ENCODE measurements at places on chromosomes 13 and 19.

- DNase-seq: no peak
These were observed 107.2 kb downstream of the FNDC3A start for GRCh38 chr13:49082653-49083536.

DNA sequence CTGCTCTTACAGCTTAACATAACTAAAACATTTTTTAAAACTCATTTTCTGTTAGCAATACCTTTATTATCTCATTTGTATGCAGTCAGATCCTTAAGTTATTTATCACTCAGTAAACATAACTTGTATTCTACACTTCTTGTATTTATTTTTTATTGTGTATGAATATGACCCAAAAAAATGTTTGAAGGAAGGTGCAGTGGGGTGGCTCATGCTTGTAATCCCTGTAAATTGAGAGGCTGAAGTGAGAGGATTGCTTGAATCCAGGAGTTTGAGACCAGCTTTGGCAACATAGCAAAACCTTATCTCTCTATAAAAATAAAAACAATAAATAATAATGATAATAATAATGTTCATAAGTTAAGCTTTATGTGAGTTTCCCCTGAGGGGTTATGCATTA, 1004.8 kb downstream of the SLITRK5 start:
- no peak for DNase-seq

DNA sequence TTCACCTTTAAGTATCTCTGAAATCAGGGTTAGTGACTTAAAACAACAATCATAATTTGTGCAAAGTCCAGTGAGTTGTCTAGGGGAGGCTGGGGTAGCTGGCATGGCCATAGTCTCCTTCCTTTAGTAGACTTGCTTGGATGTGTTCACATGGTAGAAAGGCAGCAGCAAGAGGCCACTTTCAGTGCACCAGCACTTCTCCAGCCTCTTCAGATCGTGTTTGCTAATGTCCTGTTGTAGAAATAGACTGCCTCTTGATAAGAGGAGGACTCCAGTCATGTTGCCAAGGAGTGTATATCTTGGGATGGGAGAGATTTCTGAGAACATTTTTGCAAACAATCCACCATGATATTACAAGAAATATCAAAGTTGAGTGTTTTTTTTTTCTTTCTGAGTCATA, 22.9 kb downstream of the WDFY2 start:
- DNase-seq: peak; percentile 29

DNA sequence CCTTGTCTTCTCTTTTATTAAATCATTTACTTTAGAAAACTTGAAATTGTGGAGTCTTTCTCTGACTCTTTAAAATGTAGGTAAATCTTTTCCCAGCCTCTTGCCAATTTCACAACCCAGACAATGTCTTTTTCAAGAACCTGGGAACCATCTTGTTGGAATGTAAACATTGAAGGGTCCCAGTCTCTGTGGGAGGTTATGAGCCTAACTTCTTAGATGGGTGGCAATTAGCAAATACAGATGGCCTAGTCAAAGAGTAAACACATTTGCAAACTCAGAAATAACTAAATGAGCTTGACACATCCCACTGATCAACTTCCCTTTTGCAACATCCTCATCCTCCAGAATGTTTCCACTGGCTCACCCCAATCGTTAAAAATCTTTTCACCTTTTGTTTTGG, 721.0 kb downstream of the PCDH9 start:
- DNase-seq: no peak

DNA sequence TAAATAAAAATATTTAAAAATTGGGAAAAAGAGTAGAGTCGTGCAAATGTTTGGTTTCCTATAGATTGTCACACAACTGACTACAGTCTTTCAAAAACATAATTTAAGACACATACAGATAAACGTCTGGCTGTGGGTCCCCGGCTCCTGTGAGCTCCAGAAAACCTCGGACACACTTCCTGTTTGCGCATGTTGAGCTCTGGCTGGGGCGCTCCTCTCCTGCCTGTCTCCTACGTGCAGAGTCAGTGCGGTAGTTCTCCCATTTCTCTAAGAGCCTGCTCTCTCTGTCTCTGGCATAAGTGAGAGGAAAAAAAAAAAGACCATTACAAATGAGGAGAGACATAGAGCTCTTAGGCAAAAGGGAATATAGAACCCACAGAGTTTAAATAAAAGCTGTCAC, 128.2 kb upstream of the OBI1 start:
- DNase-seq: peak; percentile 80

DNA sequence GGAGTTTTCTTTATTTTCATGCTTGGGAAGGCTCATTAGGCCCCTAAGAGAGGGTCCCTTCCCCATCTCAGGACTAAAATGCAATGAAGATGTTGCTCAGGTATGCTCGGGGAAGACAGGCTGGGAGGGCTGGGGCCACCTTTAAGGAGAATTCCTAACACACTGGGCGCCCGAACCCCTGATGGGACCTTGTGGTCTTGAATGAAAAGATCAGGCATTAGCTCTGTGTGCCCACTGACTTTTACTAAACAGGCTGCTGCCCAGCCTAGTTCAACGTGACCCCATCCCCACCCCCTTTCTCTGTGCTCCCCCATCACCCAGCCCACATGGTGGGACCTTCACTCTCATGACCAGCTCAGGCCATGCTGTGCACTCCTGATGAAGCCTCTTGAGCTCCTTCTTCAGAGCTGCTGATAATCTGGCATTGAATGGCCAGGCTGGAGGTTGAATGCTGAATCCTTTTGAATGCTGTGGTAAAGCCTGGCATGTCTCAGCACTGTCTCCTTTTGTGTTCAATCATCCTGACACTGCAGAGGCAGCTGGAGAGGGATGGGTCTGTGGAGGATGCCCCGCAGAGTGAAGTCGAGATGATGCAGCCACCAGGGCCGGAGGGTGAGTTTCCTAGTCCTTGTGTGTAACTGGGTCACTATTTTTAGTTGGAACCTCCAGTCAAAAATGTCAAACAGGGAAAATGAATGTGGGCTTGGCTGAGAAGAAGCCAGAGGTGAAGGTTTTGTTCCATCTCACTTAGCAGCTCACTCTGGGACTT, 209.1 kb downstream of the UQCRFS1 start:
- no peak for DNase-seq

GRCh38 chr13:114038211-114038613, 64.3 kb upstream of the C13orf46 start:
- DNase-seq: no peak

DNA sequence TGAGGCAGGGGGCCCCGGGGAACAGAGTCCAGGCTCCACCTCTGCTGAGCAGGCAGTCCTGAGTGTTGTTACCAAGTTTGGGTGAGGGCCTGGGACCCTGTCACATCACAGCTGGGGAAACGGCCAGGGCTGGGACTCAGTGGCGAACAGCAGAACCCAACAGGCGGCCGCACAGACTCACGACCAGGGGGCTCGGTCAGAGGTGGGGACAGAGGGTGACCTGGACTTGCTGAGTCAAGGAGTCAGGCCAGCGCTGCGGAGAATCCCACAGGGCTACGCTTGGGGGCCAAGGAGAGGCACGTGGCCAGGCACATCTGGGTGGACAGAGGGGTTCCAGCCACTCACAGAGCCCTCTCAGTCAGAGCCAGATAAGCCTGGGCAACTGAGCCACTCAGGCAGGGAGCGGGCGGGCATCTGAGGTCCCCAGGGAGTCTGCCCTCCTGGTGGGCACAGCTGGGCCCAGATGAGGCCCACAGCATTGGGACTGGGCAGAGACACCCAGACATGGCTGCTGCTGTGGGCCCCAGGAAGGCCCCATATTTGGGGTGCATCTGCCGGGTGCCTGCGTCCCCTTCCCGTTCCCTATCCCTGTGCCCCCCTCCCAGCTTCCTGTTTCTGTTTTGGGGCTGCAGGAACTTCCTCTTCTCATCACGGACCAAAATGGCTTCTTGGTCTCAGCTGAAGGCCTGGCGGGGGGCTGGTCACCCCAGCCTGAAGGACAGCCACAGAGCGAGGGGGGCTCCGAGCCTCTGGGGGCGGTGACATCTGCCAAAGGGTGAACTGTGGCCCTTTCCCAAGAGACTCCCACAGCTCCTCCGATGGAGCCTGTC, 34.0 kb downstream of the CEBPA start:
- DNase-seq: no peak

- DNase-seq: no peak
These were observed 13.3 kb upstream of the CACNG6 start for GRCh38 chr19:53977991-53978731.

GRCh38 chr13:61765181-61765742, 349.6 kb upstream of the PCDH20 start:
- DNase-seq: no peak

- DNase-seq: no peak
These were observed 85.2 kb upstream of the USP29 start for GRCh38 chr19:57034544-57034943.

DNA sequence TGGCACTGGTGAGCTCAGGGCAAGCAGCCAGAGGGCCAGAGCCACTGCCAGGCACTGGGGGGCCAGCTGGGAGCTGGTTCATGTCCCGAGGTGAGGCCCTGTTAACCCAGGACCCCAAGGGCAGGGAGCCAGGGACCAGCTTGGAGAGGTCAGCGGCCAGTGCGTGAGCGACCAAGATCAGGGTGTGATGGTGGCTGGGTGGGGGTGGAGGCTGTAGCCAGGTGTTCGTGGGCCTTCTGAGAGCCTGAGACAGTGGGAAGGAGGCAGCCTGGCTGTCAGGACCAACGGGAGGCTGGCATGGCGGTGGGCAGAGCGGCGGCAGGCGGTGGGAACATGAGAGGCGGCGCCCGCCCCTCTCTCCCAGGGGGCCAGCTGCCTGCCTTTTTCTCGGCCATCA, 8.1 kb upstream of the KPTN start:
- no peak for DNase-seq

- peak; percentile 2 for DNase-seq
These were observed 53.6 kb downstream of the XPO4 start for GRCh38 chr13:20848944-20849343.

GRCh38 chr19:33840382-33840781, 43.7 kb downstream of the KCTD15 start:
- no peak for DNase-seq

DNA sequence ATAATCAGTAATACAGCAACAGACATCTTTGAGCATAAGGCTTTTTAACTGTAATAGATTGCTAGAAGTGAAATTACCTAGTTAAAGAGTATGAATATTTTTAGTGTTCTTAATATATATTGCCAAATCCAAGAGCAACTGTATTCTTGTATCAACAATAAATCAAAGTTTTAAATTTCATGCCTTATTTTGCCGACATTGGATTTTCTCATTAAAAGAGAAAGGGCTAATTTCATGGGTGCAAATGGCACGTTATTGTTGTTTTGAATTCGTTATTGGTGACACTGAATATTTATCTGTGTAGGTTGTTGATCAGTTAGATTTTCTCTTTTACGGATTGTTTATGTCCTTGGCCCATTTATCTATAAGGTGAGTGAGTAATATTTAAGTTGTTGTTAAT, 97.1 kb downstream of the C1QTNF9 start:
- DNase-seq: no peak

GRCh38 chr13:79290595-79291244, 115.3 kb downstream of the RBM26 start:
- DNase-seq: peak; percentile 91

DNA sequence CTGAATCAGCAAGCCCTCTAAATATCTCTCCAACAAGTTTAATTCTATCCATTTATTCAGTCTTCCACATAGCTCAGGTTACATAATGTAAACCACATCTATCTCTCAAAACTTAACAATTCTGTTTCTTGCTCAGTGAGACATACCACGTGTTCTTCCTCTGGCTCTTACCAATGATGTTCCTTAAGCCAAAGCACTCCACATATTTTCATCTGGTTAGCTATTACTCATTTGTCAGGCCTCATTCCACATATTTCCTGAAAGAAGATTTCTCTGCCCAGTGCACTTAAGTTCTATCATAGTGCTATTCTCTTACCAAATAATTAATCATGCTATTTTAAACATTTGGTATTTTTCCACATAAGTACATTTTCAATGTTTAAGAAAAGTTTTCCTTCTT, 403.3 kb upstream of the ATXN8OS start:
- DNase-seq: no peak

DNA sequence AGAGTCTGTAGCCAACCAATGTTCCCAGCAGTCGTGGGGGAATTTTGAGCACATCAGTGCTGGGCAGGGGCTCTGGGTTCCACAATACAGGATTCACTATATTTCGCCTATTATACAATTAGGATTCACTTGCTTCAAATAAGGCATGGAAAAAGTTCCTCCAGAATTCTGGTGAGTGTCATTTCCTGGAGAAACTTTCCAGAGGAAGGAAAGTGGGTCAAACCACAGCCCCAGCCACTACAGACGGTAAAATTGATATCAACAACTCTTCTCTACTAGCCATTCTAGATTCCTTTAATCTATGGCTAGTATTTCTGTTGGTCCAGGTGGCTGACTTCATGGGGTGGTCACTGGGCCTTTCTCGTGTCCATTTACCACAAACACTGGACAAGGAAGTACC, 10.5 kb downstream of the MYCBP2 start:
- DNase-seq: no peak

GRCh38 chr19:437041-437440, 23.8 kb downstream of the SHC2 start:
- DNase-seq: no peak

- peak; percentile 78 for DNase-seq
These were observed 13.5 kb upstream of the TPM4 start for GRCh38 chr19:16062789-16063188.

- DNase-seq: no peak
These were observed 1.5 kb downstream of the KCNN1 start for GRCh38 chr19:17968362-17968761.

DNA sequence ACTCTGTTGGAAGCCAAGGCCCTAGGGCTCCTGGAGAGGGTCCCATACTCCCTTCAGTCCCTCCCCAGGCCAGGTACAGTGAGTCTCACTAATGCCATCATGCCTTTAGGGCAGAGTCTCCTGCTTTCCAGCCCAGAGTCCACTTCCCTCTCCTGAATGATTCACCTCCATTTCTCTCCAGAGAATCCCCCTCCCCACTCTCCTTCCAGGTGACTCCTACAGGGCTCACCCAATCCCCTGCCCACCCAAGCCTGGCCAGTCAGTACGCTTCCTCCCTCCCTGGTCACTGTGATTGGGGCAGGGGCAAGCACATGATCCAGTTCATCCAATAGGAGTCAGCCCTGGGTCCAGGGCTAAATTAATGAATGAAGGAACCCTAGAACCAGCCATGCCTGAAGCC, 35.0 kb upstream of the PNMA8B start:
- DNase-seq: no peak

DNA sequence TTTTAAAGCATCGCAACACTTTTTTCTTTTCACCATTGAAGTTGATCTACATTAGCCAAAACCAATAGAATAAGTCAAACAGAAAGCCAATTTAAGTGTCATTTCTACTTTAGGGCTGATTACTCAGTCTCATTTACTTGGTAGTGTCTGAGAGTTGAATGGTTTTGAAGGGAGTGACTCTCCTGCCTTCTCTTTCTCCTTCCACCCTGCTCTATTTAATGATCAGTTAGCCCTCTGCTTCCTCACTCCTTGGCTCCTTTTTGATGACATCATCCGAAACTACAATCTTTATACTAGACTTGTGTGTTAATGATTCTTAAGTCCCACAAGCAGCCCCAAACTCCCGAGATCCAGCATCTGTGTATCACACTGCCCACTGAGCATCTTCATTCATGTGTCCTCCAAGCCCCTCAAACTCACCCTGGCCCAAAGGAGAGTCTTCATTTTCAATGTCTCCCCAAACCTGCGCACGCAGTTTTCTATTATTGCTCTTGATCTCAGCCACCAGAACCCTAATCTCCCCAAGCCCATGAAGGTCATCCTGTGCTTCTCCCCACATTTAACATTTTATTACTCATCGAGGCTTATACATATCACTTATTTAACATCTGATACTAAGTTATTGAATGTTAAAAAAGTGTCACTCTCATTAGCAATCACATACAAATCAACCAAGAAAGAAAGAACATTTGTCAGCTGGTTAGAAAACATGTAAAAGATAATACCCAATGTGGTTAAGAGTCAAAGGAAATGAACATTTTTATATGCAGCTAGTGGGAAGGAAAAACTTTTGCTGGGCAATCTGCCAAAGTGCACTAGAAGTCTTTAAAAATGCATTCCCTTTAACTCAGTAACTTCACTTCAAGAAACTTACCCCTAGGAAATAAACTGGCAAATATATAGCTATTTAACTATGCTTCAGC, 32.2 kb upstream of the ARGLU1 start:
- DNase-seq: no peak

All from OCI-M1 (cell line).